Bone marrow (tissue), 2 donors: ENCODE measurements at places on chromosomes 5 and 9.

- DNase-seq: no peak
Measured at GRCh38 chr5:172647352-172648012, 6.4 kb downstream of the NEURL1B start.

DNA sequence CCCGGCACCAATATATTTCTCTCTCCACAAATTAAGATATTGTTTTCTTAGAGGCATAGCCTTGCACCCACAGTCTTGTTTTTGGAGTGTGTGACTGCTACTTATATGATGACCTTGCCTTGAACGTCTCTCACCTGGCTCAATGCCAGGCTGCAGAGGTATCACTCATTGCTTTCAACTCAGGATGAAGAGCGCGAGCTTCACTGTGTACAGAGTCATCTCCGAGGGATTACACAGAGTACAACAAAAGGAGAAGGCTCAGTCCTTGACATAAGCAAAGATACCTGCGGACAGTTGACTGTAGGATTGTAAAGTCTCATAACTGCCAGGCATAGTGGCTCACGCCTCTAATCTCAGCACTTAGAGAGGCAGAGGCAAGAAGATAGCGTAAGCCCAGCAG is 53.8 kb downstream of the CD180 start:
- DNase-seq: no peak

DNA sequence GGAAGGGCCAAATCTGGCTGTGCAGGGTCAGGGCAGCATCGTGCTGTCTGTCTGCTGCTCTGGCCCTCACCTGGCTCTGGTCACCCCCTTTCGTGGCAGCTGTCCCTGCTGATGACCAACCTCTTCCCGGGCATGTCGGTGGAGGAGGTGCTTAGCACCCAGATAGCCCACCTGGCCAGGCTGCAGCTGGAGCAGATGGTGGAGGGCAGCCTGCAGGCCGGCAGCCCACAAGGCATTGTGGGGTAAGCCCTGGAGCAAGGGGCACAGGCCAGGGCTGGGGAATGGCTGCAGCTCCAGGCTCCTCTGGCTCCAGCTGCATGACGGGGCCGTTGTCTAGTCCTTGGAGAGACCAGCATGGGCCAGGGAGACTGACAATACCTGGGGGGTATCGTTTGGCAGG is 8.2 kb downstream of the TOR2A start:
- DNase-seq: no peak

- DNase-seq: no peak
Measured at GRCh38 chr9:23608456-23608855, 217.6 kb downstream of the ELAVL2 start.

DNA sequence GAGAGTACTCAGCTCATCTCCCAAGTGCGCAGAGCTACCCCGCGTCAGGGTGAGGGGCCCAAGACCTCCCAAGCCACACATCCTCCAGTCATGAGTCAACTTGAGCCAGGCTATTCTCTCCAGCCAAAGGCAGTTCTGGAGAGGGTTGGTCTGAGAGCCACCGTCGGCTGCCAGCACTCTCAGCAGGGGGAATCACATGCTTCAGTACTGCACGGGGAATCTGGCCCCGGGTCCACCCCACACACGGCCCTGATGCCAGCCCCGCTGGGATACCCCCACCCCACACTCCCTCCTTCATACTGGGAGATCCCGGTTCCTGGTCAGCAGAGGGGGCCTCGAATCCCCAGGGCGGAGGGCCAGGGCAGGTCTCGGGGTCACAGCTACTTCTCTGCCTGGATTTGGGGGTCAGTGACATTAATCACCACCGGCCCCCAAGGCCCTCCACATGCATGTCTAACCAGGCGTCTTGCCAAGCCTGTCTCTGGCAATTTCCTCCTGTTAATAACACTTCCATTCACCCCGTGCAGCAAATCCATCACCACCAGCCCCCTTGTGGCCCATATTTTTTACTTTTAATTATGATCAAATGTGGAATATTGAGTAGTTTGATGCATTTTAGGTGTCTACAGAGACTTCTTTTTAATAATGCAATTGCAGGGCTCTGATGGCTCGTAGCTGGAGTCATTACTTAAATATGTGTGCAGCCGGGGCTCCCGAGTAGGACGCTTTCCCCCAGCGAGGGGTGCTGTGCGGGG is 102.9 kb upstream of the PPP1R26 start:
- no peak for DNase-seq

GRCh38 chr5:149271716-149272563 is at the start of gene AFAP1L1:
Gene AFAP1L1, plus strand, starts transcription at chr5:149271859. Its CDS starts 110 bp downstream, at chr5:149271969.
- DNase-seq: peak; percentile 16

DNA sequence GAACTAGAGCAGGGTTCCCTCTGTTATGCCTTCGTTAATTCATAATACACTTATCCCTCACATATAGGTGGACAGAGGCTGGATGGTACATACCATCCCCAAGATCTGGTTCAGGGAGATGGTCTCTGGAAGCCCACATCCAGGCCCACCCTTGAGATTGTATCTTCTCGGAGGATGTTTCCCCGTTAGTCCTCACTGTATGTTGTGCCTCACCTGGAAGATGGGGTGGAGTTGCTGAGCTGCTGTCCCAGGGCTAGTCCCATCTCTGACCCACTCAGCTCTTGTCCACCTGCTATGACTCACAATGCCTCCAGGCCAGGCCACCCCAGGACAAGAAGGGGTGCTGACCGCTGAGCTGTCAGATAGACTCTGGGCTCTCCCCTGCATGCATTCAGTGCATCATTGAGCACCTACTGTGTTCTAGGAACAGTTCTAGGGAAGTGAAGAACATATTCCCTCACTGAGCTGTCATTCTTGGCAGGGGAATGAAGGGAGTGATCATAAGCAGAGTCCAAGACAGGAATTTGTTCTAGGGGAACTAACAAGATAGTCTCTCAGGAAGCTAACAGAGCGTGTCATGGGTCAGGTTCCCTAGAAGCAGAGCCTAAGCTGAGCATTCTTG is at the start of gene CBY3:
TSS of gene CBY3 (minus strand) at position 255 of the 622 bp plus-strand sequence. CDS start at position 139, 116 bp downstream.
- DNase-seq: no peak

DNA sequence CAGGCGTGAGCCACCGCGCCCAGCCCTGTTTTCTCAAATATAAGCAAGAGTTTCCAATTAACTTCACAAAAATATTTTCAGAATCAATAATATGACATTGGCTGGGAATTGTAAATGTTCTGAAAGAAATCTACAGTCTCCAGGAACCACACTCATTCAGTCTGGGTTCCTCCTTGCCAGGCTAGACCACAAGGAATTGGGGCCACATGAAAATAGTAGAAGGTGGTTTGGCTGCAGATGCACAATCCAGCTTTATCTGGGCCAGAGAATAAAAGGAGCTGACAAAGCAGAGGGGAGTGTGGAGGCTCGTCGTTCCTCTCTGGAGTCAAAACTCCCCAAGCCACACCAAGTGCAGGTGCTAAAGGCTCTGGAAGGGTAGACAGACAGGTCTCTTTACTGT is 92.0 kb upstream of the OSMR start:
- no peak for DNase-seq

DNA sequence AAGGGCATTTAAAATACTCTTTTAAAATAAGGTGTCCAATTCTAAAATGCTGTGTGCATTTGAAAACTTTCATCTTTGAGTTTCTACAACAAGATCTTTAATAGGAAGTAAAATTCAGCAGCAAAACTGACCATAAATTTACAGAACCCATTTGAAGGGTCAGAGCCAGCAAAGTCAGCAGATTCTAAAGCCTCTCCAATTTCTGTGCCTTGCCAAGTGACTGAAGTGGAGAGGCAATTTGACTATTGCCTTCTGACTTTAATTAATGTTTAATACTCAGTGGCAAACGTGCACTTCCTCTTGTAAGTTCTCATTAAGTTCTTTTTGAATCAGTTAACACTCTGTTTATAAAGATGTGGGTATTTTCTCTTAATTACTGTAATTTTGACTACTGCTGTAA is 155.2 kb downstream of the BAAT start:
- DNase-seq: no peak

- no peak for DNase-seq
Measured at GRCh38 chr5:65946198-65946745, 19.9 kb downstream of the ERBIN start.

DNA sequence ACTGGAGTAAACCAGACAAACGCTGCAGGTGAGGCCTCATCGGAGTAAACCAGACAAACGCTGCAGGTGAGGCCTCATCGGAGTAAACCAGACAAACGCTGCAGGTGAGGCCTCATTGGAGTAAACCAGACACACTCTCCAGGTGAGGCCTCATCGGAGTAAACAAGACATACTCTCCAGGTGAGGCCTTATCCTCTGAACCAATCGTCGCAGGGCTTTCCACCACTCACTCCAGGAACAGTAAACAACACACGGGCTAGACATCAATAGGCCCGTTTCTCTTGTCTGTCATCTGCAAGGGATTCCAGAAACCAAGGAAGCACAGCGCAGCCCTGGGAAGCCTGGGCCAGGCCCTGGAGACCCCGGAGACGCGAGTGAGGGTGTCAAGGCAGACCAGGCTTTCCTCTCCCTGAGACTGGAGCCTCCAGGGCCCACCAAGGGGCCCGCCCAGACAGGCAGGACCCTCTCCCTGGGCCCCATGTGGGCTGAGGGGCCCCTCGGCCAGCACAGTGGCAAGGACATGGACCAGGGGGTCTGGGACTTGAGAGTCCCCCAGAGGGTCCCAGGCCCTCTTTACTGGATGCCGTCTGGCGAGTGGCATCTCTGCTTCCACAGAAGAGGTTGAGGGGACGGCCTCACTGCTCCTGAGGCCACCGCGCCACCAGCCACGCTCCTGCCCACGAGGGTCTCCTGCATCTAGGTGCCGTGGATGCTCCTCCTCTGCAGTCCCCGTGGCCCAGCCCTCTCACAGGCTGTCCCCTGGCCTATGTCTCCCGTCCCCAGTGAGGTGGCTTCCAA is 26.4 kb upstream of the NSMF start:
- DNase-seq: no peak

- DNase-seq: no peak
Measured at GRCh38 chr9:113542006-113542405, 78.5 kb downstream of the RGS3 start.

DNA sequence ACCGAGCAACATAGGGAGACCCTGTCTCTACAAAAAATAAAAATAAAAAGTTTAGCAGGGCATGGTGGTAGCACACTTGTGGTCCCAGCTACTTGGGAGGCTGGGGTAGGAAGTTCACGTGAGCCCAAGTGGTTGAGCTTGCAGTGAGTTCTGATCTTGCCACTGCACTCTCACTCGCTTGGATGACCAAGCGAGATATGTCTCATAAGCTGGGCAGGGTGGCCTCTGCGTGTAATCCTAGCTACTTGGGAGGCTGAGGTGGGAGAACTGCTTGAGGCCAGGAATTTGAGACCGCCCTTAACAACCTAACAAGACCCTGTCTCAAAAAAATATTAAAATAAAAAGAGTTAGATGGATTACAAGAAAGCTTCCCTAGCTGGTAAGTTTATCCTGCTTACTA is 32.5 kb downstream of the RASA1 start:
- no peak for DNase-seq

- peak; percentile 40 for DNase-seq
Measured at GRCh38 chr9:112334432-112334841, 1.0 kb upstream of the PTBP3 start.

- DNase-seq: no peak
Measured at GRCh38 chr9:125446561-125447094, 185.0 kb downstream of the GAPVD1 start.

DNA sequence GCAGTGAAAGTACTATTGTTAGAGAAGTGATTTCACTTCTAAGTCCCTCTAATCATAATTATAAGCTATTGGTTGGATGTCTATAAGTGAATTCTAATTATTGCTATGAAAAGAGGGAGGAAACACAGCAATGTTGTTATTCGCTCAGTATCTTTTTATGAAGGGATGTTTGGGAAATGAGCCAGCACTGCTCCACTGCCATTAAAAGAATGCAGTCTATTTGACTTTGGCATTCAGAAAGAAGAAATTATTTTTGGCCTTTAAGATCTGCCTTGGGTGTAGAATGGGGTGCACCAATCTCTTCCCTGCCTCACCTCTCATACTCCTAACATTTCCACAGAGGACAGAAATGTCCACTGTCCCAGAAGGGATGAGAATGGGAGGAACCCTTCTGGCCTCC is 332.0 kb downstream of the SPATA31D1 start:
- DNase-seq: no peak

DNA sequence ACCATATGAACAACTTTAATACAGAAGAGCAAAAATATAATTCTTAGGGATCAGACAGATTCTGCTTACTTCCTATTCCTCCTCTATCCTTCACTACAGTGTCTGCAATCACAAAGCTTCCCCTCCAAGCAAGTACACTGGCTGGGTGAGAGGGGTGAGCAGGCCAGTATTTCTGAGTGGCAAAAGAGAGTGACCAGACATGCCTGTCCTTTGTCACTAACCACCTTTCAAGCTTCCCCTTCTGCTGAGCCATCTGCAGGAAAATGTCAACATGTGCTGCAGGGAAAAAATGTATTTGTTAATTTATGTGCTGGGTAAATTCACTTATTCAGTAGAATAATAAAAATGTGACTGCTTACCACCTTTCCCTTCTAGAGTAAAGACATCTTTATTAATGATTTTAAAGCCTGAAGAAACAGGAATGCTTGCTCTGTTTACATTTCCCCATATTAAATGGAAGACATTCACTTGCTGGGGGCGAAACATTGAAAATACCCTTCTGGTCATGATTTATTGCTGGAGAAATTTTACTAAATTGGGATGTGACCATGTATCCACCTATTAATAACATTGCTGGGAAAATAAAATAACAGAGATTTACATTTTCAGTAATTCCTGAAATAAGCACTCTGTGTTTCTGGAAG is 84.9 kb downstream of the SPOCK1 start:
- DNase-seq: no peak

DNA sequence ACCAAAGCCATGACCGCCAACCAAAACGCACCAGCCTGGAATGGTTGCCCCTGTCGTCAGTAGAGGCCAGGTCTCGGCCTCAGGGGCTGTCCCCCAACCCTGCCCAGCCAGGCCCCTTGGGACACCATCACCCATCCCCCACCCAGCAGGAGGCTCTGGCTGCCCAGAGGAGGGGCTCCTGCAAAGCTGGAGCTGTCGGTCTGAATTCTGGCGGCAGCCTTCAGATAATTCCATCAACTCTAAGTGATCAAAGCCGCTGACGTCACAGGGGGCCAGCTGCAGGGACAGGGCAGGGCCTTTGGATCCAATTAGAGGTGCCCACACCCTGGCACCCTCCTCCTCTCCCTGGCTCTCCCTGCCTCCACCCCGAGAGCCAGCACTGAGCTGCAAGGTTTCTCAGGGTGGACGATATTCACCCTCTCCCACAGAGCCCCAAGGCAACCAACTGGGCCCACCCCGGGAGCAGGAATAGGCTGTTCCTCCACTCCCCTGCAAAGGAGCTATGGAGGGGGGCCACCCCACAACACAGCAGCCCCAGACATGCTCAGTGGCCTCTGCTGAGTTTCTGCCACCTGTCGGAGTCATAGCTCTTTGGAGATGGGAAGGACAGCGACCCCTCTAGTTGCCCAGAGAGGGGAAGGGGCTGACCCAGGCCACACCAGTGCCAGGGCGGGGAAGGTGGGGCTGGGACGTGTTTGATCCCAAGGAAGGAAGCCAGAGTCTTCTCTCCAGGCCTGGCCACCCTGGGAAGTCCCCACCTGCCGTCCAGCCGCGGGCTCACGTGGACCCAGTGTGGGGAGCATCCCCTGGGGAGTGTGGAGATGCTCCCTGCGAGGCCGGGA is 78.4 kb downstream of the NTNG2 start:
- no peak for DNase-seq

GRCh38 chr5:5979761-5980537 is 398.4 kb downstream of the MED10 start:
- no peak for DNase-seq
